Osteoblast (primary cell): ENCODE measurements at places on chromosomes 2 and 18.
A peak's percentile ranks its signal among the peaks of the same experiment; 100 is the strongest.

- peak; percentile 71 for DNase-seq
These were observed 79.2 kb downstream of the KIAA2012 start for GRCh38 chr2:202152104-202152715.

- peak; percentile 69 for DNase-seq
These were observed 683 bp upstream of the DNAJC27 start for GRCh38 chr2:24972315-24972961.

GRCh38 chr2:31967790-31968189 lies 43.0 kb downstream of the MEMO1 start:
- peak; percentile 56 for DNase-seq

DNA sequence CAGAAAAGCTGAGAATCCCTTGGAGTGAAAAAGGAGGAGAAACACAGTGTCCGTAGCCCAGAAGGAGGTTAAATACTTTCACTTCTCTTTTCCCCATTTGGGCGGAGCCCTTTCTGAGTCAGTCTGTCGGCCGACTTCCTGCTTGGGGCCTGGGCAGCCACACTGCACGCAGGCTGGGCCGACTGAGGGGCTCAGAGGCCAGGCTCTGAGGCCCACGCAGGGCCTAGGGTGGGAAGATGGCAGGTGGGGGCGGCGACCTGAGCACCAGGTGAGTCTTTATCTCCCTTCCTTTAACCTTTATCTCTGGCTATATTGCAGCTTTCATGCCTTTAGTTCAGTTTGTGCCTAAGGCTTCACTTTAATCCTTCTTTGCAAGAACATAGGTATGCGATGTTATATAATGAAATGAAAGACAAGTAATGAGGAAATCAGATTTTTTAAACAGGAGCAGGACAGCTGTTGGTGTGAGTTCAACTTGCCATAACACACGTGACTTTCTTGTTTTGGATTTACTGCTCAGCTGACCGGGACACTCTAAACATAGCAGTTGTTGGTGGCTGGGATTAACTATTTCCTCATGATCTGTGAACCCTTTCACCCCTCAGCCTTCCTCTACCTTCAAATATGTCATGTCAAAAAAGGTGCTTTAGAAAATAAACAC lies at the start of gene SP100:
SP100 (plus strand) TSS at position 141 of the 661 bp plus-strand sequence; CDS start at position 237, 96 bp downstream.
- peak; percentile 90 for DNase-seq

- DNase-seq: no peak
These were observed 107.0 kb downstream of the SOS1 start for GRCh38 chr2:39013871-39014270.

DNA sequence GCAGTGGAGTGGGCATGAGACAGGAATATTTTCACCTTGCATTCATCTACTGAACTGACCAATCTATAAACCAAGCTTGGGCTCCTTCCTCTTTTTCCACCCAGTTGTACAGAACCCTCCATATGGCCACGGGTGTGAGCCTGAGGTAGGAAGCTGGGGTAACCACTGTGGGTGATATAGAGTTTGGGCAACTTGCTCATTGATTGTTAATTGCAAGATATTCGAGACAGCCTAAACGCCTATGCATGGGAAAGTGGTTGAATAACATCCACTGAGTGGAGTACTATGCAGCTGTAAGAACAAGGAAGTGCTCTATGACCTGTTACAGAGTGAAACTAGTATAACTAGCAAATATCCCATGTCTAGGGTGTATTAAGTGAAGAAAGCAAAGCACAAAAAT lies 7.3 kb upstream of the VAPA start:
- no peak for DNase-seq

DNA sequence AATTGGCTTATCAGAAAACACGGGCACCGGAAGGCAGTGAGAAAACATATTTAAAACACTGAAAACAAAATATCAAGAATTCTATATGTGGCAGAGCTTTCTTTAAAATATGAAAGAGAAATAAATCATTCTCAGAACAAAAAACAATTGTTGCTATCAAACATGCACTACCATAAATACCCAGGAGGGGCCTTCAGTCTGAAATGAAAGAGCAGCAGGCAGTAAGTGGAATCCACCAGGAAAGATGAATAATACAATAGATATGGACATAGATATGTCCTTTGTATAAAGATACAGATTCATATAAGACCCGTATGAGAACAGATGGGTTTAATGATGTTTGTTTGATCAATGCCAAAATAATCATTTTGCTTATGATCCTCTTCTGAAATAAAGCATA lies 142.0 kb downstream of the TMEM18 start:
- DNase-seq: no peak

DNA sequence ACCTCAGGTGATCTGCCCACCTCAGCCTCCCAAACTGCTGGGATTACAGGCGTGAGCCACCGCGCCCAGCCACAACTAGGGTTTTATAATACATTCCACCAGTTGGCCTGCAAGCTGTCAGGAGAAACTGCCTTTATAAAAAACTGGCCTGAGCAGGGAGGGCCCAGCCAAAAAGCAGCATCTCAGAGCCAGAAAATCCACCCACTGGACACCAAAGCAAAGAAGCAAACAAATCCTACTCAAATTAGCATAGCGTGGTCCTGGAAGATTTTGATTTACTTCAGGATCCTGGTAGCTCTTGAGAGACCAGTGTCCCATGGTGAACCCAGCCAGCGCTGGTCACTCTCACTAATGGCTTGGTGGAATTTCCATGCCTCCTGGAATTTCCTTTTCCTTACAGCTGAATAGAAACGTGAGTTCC lies 60.0 kb upstream of the PXDN start:
- DNase-seq: peak; percentile 72

- DNase-seq: no peak
These were observed 43.9 kb upstream of the TRIB2 start for GRCh38 chr2:12672711-12673315.

DNA sequence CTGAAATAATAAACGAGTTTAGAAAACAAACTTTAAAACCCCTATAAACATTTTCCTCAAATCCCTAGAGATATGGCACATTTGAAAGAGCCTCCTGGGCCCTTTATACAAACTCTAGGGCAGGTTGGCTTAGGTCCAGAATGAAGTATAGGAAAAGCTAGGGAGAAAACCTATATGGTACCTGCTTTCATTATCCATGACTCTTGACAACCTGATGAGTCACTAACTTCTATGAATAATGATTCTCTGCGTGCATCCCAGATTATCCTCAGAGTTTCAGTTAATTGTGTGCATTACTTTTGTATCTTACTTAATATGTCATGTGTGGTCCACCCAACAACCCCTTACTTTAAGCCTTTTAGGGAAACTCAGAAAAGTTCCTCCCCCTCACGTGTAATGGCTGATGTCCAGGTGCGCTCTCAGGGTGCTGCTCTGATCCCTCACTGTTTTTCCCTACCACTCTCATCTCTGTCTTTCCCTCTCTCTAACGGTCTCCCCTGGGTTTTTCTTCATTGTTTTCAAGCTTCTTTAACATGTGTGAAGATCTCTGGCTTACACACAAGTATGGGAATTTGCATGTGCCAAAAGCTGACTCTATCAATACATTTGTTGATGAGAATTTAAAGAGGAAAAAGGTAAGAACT lies 78.5 kb downstream of the LRP1B start:
- no peak for DNase-seq

- DNase-seq: no peak
These were observed 51.3 kb downstream of the MYO7B start for GRCh38 chr2:127586746-127587295.

DNA sequence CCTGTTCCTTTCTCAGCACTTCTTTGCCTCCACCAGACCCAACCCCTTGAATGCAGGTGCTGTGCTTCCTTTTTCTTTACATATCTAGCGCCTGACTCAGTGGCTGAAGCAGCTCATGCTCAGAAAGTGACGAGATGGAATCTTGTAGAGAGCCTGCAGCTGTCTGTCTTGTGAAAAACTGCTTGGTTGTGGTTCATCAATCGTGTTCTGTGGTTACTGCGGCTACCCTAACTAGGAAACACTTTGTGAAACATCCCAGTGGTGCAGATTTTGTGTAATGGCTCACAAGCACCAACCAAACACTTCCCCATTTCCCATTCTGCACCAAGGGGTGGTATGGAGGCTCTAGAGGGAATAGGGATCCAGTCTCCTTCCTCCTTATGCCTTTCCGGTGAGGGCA lies 307.2 kb upstream of the MMADHC start:
- no peak for DNase-seq

GRCh38 chr2:211477537-211478275 lies 921.3 kb downstream of the CPS1 start:
- DNase-seq: no peak

GRCh38 chr2:201980389-201980821 lies 53.2 kb upstream of the FZD7 start:
- no peak for DNase-seq

- no peak for DNase-seq
These were observed 75.1 kb downstream of the SPP2 start for GRCh38 chr2:234125451-234126145.

- no peak for DNase-seq
These were observed 104.7 kb downstream of the TSN start for GRCh38 chr2:121860033-121860757.

GRCh38 chr2:164661349-164661748 lies 40.1 kb upstream of the GRB14 start:
- no peak for DNase-seq

GRCh38 chr2:126634273-126634861 lies 21.6 kb upstream of the GYPC start:
- DNase-seq: no peak

DNA sequence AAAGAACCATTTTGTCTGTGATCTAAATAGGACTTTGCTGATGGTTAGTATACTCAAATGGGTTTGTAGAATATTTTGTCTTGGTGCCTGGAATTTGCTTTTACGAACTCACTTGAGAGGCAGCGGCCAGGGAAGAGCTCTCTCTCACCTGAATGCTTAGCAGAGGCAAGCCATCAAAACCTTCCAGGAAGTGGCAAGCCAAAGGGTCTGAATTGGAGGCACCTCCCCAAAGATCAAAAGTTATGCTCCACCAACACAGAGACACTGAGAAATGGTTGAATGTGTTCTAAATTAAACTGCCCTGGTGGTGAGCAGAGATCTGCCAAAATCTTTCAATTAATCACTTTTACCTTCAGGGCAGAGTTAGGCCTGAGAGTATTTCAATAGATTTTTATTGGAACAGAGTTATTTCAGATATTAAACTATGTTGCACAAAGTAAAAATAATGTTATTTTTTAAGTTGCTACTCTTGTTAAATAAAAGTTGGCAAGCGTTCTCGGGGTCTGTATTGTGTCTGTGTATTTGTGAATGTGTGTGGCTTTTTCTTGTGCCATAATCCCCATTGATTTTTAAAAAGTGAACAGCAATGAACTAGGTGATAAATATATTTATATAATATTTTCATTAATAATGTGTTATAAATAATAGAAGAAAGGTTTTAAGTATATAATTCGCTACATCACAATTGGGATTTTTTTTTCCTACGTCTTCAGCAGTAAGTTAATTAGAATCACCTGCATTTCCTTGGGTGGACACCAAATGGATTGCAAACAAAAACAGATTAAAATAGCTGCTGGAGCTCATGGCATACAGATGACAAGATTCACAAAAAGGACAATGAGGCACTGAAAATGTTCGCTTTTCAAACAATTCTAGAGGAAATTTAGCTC lies 416.1 kb downstream of the ARHGAP15 start:
- DNase-seq: no peak

GRCh38 chr18:60684843-60685513 lies 312.4 kb upstream of the MC4R start:
- peak; percentile 63 for DNase-seq

DNA sequence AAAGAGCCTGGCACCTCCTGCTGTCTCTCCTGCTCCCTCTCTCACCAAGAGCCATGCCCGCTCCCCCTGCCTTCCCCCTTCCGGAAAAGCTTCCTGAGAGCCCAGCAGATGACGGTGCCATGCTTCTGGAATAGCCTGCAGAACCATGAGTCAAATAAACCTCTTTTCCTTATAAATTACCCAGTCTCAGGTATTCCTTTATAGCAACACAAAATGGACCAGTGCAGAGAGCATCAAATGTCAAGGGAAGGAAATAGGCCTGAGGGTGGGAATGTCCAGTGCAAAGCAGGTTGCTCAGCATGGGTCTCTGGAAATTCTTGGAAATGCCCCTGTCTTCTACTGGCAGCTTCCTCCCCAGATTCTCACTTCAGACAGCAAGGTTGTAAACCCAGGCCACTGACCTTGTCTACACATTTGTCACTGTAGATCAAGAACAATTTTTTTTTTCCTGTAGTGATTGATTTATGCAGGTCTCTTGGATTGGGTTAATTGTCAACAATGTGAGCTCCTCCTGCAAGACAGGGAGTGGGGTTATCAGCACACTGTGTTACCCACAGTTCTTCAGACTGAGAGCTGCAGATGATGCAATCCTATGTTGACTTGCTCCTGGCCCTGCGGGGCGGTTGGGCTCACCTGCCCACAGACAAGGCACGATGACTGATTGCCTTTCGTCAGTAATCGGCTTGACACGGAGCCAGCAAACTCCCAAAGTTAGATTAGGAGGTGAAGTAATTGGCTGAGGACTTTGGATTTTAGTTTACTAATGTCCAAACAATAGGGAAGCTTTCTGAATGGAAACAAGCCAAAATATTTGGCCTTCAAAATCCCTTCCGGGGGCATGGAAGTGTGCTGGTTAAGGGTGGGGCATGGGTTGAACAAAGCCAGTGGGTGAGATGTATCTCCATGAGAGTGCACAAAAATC lies 5.4 kb upstream of the BOD1L2 start:
- DNase-seq: no peak

DNA sequence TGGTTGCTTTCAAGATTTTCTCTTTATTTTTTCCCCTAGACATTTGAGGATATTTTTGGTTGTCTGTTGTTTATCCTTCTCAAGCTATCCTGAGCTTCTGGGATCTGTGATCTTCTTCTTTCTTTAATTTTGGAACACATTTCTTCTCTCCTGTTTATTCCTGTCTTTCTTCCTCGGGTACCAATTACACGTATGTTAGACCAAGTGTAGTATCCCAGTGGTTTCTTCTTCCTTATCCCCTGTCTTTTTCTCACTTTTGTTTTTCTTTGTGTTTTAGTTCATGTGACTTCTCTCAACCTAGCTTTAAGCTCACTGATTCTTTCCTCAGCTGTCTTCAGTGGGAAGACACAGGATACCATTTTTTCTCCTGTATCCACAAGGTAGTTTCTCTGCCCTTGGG lies 120.0 kb downstream of the GALR1 start:
- DNase-seq: no peak

DNA sequence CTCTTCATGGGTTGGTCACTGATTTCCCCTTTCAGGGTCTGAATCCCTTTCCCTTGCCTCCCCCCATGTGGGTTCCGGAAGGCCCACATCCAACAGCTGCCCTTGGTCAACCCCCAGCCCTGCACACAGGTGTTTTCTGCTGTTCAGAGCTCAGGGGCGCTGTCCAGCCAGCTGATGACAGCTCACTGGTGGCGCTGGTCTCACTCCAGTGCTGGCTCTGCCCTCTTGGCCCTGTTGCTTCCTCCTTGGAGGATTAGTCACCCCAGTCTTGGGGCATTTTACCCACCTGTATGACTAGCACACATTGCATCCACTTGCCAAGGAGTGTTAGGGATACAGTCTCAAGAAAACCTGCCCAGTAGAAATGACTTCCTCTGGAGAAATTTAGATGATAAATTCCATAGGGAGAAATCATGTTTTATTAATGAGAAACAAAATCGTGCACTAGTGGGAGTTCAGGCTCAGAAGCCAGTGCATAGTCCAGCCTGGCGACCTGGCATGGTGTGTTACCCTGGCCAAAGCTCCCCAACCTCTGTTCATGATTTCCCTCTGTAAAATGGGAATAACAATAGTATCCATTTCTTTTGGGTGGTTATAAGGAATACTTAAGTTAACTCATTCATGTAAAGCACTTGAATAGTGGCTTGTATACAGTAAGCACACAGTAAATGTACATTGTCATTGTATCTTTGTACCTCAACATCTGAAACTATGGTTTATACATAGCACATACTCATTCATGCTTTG lies 21.6 kb downstream of the CRIM1 start:
- DNase-seq: no peak

- DNase-seq: no peak
These were observed 91.5 kb downstream of the LTBP1 start for GRCh38 chr2:33038230-33038629.
